ENCODE measurements at places on chromosomes 12 and 14.
A peak's percentile ranks its signal among the peaks of the same experiment; 100 is the strongest.

GRCh38 chr14:89987161-89987475 is 31.4 kb downstream of the TDP1 start:
- DNase-seq, result no peak

GRCh38 chr12:30012816-30013450 is 229.2 kb upstream of the TMTC1 start:
- DNase-seq, result no peak

GRCh38 chr12:89621521-89621920 is 87.1 kb downstream of the ATP2B1 start:
- no peak for DNase-seq

DNA sequence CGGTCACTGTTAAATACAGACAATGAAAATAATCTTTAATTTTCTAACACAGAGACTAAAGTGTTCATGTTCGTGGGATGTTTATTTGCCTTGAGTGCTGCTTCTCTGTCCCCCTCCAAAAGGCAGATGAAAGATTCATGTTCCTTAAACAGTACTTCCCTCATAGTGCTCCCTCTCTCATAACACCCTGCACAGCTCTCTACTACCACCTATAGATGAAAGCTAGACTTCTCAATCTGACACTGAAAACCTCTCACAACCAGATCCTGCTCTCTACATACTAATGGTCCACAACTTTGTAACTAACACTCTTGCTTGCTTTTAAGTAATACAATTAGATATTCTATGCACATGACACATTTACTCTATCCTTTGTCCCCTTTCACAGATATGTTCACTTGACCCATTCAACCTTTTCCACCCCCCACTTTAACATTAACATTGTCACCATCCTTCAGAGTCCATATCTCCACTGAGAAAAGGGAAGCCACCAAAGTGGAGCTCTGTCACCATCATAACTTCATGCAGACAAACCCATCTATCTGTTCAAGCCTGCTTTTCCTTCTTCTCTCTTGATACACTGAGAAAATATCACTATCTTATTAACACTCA is 266.4 kb upstream of the USP15 start:
- DNase-seq, result peak; percentile 20

DNA sequence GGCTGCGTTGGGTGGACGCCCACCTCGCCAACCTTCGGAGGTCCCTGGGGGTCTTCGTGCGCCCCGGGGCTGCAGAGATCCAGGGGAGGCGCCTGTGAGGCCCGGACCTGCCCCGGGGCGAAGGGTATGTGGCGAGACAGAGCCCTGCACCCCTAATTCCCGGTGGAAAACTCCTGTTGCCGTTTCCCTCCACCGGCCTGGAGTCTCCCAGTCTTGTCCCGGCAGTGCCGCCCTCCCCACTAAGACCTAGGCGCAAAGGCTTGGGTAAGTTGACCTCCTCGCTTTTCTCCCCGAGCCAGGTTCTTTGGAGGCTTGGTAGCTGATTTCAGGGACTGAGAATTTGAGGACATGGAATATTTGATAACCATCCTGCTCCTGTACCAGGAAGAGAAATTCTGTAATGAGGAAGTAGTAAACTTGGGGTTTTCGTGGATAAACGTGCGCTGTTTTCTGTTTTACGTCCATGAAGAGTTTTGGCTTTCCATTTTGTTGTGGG is 530 bp downstream of the APAF1 start:
- DNase-seq, result no peak

DNA sequence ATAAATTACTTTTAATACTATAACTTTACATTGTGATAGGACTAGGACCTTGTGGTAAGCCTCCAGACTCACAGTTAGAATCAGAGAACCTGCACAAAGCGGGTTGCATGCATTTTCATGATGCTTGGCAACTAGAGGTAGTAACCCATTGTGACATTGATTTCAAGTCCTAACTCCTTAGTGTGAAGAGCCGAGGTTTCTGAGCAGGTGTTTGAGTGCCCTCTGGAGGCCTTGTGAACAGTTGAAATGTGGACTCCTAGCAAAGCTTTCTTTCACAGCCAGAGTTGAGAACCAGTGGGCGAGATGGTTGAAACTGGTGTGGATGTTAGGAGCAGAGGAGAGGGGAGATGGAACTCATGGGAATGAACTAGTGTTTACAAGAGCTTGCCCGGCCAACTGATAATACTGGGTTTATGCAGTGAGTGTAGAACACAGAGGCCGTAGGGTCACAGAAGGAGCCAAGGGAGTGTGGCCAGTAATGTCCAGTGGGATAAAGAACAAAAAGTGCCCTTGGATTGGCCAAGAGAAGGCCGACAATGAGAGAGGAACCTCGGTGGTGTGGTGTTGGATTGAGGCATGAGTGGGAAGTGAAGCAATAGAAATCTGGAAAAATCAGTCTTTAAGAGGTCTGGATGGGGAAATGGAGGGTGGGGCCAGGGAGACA is 10.9 kb downstream of the ZNF664 start:
- DNase-seq, result peak; percentile 58

GRCh38 chr14:65496178-65496993 is 83.9 kb downstream of the FUT8 start:
- DNase-seq, result no peak

DNA sequence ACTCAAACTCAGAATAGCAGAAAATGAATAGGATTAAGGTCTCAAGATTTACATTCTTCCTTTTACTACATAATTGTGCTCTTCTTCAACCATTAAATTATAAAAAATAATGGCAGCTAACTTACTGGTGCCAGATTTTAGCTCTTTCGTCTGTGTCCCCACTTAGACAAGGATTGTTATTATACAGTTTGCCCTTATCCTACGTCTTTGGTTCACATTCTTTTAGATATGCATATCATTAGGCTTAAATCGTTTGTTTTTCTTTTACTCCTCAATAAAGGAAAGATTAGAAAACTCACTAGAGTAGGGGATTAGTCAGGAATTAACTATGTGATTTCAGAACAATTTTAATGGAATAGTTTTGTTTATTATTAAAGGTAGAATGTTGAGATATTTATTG is 129.6 kb upstream of the GARIN2 start:
- no peak for DNase-seq

DNA sequence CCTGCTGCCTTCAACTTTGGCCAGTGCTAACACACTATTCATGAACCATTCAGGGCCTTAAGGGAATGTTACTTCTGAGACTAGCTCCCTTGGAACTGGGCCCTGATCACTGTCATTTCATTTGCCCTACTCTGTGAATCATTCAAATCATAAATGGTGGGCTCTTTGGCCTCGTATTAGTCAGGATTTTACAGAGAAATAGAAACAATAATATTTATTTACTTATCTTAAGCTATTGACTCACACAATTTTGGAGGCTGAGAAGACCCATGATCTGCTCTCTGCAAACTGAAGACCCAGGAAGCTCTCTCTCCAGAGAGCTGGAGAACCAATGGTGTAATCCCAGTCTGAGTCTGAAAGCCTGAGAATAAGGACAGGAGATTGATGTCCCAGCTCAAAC is 398.5 kb downstream of the LRIG3 start:
- no peak for DNase-seq

GRCh38 chr14:55309761-55310365 is 38.6 kb downstream of the FBXO34 start:
- DNase-seq, result no peak

DNA sequence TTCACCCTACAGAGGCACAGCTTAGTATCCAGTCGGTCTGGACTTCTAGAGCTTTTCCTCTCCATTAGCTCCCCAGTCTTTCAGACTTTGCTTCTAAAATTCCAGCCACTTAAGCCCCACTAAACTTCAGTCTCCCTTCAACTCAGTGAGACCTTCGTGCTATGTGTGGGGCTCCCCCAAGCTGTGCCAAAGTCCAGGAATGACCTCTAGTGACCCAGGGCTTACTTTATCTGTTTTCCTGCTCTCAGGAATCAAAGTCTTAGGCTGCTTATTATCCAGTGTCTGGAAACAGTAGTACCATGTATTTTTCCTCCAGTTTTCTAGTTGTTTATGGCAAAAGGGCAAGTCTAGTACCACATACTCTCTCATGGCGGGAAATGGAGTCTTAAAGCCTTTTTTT is 77.8 kb downstream of the IFT43 start:
- no peak for DNase-seq

GRCh38 chr12:124906606-124907261 is 7.7 kb downstream of the UBC start:
- DNase-seq, result peak; percentile 81

DNA sequence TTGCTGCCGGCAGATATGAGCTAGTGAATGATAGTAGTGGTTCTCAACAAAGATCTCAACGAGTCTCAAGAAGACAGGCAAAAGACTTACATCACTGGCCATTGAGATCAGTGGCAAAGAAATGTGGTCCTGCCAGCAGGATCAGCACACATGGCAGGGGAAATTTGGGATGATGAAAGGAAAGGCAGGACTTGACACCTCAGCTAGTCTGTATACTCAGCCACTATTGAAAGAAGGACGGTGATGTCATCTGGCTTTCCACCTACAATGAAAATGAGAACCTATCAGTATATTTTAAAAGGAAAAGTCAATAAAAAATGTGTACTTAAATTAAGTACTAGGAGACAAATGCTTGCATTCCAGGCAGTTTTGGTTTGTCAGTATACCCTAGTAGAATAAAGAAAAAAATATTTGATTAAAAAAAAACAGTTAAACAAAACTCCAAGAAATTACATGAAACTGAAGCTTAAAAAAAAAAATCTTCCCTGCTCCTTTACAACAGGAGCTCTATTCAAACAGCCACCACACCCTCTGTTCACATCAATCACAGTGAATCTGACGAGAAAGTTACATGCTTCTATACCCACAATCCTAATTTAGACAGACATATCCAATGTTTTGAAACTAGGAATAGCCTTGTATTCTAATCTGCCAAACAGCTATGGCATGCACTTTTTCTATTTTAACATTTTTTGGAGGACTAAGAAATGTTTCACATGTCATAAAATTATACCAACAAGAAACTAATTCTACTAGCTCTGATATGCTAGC is 34.9 kb downstream of the RAD9B start:
- no peak for DNase-seq

DNA sequence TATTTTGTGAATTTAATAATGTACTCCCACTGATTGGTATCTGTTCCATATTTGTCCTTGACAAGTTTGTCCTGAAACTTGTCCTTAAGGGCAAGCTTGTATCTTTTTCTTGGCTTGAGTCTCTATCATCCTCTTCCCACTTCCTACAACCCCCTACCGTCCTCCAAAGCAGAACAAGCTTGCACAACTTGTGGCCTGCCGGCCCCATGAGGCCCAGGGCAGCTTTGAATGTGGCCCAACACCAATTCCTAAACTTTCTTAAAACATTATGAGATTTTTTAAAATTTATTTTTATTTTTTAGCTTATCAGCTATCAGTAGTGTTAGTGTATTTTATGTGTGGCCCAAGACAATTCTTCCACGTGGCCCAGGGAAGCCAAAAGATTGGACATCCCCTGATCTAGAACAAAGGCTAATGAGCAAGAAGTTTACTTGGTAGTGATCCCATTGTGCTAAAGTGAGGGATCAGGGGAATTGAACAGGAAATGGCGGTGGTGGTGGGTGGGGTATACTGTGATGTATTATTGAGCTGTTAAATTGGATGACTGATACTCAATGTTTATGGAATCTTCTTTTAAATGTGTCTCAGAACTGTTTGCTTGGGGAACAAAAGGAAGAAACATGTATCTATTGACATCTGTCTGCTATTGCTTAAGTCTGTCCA is 37.8 kb downstream of the TMX1 start:
- DNase-seq, result no peak

DNA sequence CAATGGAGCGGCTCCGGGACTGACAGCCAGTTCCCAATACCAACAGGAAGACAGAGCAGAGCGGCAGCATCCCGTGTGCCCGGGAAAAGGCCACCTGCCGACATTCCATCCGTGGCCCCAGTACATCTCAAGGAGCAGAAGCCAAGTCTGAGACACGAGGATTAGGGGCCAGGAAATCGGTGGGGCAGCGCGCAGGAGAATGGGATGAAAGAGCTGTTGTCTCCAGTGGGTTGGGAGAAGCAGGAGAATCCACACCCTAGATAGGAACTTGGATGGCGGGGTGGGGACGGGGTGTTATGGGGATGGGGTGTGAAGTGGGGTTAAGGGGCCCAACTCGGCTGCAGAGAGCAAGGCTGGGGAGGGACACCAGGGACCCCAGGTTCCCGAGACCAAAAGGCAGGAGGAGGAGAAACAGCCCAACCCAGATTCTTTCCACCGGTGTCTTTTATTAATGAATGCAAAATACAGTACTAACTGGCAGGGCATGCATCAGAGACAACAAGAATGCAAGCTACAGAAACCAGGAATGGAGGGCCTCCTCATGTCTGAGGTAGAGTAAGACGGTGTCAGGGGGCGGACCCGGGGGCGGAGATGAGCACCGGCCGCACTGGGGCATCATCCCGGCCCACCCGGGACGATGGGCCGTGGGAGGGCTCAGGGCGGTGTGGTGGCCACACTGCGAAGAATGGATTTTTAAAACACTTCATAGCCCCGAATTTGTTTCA is 50.3 kb downstream of the BEGAIN start:
- peak; percentile 16 for DNase-seq

- no peak for DNase-seq
These were observed 83.4 kb downstream of the SYNE3 start for GRCh38 chr14:95433094-95433478.

- no peak for DNase-seq
These were observed 423 bp downstream of the ALDH6A1 start for GRCh38 chr14:74083784-74084276.

DNA sequence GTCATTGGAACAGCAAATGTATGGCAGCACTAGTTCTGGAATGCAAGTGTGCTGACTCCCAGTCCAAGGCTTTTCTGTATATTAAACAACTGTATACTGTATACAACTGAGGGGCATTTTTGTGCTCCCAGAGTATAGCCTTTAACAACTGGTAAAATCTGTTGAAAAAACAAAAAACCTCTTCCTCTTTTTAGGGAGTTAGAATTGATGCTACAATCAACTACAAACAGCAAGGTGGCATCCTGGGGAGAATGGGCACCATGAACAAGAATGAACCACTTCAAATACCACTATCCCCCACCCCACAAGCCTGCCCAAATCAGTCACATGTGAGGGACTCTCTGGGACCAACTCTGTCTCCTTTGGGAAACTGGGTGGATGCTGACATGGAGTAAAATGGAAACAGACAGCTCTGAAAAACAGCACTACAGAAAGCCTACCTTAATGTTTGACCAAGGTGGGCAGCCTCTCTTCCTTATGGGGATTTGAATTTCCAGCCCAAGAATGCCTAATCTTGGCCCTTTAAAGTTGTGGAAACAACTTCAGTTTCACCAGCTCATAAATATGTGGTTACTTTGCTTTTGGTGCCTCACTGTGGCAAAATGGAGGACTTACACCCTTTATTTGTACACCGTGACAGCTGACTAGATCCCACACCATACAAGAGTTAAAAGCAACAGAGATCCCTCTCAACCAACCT is 7.5 kb downstream of the VTI1B start:
- peak; percentile 58 for DNase-seq
